T follicular helper cell (primary cell): ENCODE measurements at places on chromosomes 2 and 18.

DNA sequence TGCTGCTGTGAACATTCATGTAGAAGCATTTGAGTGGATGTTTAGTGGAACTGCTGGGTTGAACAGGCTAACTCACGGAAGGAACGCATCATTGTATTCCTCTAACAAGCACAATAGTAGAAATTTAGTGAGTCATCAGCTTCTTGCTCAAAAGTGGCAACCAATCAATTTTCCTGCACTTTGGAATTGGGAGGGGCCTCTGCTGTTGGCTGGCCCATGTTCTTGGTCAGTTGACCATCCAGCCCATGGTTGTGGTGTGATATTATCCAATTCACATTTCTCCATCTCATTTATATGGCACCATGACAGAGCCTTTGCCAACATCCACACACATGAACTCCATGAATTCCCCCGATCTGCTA, 95.0 kb downstream of the TNFRSF11A start:
- DNase-seq, result no peak

GRCh38 chr18:13889671-13890070, 25.7 kb downstream of the MC2R start:
- DNase-seq, result no peak

DNA sequence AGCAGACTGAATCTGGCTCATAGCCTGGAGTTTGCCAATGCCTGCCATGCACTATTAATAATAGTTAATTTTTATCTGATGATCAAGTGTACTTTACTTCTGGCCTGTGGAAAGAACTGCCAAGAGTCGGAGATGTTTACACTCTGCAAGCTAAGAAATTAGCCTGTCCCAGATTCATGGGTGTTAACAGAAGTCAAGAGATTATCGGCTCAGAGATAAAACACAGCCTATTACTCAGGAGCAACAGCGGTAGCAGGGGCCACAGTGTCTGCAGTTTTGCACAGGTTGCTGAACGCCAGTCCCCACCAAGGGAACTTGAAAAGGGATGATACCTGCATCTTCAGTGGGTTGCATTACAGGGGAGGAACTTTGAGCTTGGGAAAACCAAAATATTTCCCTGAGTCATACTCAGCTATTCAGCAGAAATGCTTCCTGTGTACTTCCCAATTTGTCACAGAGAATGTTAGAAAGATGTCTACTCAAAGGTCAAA, 4.3 kb upstream of the ADI1 start:
- no peak for DNase-seq

- DNase-seq, result no peak
These were observed 310.8 kb downstream of the GALR1 start for GRCh38 chr18:77560341-77560992.

DNA sequence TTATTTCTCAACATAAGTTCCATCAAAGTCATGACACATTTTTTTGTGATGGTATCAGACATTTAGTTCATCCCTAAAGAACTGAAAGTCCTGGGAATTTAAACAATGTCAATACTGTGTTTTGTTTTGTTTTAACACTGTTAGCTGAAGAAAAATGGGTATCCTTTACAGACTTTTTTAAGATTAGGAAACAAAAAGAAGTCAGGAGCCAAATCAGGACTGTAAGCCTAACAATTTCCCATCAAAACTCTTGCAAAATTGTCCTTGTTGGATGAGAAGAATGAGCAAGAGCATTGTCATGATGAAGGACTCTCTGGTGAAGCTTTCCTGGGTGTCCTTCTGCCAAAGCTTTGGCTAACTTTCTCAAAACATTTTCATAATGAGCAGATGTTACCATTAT, 69.4 kb downstream of the SRD5A2 start:
- DNase-seq, result no peak
